A172 (cell line): ENCODE measurements at places on chromosomes 1 and 21. TPM values are rescaled to one million over a fixed set of nuclear protein-coding genes. Genes with fewer than 3 reads are reported as not detected.
A peak's percentile ranks its signal among the peaks of the same experiment; 100 is the strongest.

DNA sequence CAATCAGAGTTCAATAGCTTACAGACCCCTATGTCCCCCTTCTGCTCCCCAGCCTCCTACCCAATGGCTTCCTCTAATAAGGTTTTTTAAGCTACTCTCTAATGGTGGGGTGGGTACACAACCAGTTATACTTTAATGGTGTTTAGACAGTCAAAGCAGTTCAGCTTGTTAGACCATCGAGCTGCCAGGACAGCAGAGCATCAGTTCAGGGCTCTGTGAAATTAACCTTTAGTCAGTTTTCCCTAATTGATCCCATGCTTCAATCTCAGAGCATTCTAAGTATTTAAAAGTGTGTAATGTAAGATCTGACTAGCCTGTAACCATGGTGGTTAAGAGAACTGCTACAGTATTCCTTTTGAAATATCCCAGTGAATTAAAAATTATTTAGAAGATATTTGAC, 107.2 kb upstream of the ZNF644 start:
- DNase-seq, result no peak

- peak; percentile 52 for DNase-seq
These were observed 2.5 kb downstream of the CDC42BPA start for GRCh38 chr1:227315629-227316346.

The RHD gene
- total RNA-seq, result not detected in 2 replicates

DNA sequence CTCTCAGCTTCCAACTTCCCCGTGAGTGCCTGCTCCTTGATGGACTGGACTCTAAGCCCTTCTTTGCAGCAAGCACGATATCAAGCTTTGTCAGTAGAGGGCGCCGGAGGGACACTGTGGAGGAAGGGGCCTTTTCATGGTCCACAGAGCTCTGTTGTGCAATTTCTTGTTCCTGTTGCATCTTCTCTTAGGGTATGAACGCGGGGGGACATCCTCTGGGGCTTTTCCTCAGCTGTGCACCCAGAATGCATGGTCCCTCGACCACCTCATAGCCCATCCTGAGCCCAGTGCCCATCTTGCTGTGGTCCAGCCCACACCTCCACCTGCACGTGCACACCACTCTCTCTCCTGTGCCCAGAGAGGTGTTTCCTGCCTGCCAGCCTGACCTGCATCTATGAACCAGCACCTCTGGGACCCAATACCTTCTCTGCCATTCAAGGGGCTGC, 556.8 kb downstream of the PTPRU start:
- DNase-seq, result peak; percentile 55

- DNase-seq, result no peak
These were observed 453 bp downstream of the PABPC4 start for GRCh38 chr1:39576016-39576657.

DNA sequence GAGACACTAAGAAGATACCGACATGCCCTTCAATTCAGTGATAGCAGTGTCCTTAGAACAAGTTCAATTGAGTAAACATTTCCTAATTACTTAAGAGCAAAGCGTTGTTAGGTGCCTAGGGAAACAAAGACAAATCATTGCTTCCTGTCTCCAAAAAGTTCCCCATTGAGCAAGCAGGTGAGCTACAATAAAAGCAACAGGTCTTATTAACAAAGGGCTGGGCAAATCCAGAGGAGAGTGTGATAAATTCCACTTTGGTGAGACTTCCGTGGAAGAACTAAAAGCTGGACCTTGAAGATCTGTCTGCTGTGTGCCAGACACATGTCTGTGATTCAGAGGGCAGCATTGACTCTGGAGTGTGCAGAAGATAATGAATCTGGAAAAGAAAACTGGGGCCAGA, 1.9 kb upstream of the TUT4 start:
- no peak for DNase-seq

- DNase-seq, result no peak
These were observed 128.5 kb downstream of the ZNF281 start for GRCh38 chr1:200281201-200281835.

DNA sequence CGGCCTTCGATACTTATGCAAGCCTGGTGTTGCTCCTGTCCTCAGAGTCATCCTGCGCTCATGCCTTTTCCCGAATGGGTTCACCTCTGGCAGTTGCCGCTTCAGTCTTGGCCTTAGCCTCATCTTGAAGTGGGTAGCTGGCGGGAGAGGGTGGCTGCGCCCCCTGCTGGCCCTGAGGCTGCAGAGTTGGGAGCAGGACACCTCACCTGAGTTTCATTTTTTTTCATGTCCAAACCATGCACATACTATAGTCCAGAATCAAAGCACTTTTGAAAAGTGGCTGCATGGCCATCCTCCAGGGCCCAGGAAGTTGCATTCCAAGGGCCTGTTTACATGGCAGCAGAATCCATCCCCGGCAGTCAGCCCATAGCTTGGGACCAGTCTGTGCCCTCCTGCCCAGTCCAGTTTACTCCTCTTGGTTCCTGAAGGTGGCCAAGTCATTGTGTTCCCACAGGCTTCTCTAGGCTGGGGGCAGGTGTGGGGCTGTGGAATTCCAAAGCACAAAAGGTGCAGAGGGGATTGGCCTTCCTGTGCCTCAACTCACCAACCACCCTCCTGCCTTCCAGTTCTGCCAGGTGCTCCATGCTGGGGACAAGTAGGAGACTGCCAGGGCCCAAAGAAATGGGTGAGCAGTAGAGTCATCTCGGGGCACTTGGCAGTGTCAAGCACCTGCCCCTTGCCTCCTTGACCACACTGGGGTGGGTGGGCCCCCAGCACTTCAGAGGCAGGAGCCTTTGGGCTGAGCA, 44.0 kb downstream of the YARS1 start:
- DNase-seq, result peak; percentile 51

The CRYBG2 gene
- 0.02 and 0.17 TPM in 2 replicates for total RNA-seq

GRCh38 chr1:41280202-41281032, 38.3 kb upstream of the SCMH1 start:
- DNase-seq, result no peak

GRCh38 chr1:8711151-8711550, 106.3 kb downstream of the RERE start:
- DNase-seq, result no peak

GRCh38 chr1:4523551-4523950, 130.9 kb upstream of the AJAP1 start:
- no peak for DNase-seq

- no peak for DNase-seq
These were observed 82.9 kb downstream of the ITPKB start for GRCh38 chr1:226656201-226656600.

DNA sequence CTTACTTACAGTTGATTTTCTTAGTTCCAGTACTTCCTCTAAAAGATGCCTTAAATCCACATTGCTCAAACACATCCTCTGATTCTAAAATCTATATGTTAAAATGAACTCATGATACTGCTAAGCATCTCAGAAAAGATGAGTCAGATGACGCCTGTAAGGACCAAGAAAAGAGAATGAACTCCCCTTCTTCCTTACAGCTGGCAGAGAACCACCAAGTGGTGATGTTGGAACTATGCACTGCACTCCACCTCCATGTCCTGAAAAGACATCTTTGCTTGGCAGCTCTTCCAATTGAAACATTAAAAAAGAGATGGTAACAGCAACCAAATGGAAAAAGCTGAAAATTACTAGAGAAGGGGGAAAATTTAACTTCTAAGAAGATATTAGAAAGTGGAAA, 648.8 kb downstream of the PTPRC start:
- DNase-seq, result no peak

DNA sequence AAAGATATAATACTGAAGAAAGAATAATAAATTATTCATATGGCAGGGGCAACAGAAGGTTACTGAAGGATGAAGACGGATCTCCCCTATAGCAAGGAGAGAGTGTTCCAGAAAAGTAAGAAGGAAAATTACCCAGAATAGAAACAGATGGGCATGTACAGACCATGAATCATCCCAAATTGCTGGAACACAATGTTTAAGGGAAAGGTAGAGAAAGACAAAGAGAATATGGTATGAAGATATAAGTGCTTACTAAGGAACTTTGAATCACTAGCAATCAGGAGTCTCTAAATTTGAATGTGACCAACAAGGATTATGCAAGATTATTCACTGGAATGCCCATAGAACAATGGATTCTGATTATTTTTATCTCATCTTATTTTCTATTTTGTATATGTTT, 375.4 kb downstream of the COL11A1 start:
- DNase-seq, result no peak

DNA sequence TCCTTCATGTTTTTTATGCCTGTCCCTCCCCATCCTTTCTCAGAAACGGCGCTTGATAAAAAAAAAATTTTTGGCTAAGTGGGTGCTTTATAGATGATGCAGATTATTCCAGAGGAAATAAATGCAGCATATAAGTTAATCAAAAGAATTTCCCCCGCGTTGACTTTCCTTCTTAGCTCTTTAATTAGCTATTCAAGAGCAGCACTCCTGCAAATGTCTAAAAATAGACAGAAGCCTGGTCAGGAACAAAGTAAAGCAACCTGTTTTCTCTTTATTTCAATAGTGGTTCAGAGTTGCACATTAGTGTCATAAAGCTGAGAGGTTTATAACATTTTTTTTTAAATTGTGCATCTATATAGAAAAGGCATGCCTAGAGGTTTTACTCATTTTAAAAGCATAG, 439.5 kb upstream of the LRRC7 start:
- DNase-seq, result no peak

GRCh38 chr21:41345934-41346685, 15.7 kb upstream of the MX2 start:
- peak; percentile 61 for DNase-seq

GRCh38 chr1:1006305-1007159, 6.6 kb upstream of the HES4 start:
- no peak for DNase-seq

The RPTN gene
- not detected in 2 replicates for total RNA-seq

GRCh38 chr1:207831517-207832327, 79.2 kb downstream of the CD34 start:
- peak; percentile 50 for DNase-seq

- no peak for DNase-seq
These were observed 59.6 kb downstream of the RUNX1 start for GRCh38 chr21:34989337-34990151.

GRCh38 chr1:11787804-11788436, 17.8 kb downstream of the MTHFR start:
- no peak for DNase-seq

- DNase-seq, result no peak
These were observed 86.5 kb downstream of the ITPKB start for GRCh38 chr1:226652613-226653012.

The KCNJ9 gene
- total RNA-seq, result not detected in 2 replicates
